ENCODE measurements at places on chromosomes 1 and 21. TPM values are rescaled to one million over a fixed set of nuclear protein-coding genes. Genes with fewer than 3 reads are reported as not detected.

The DYNLT5 gene
- total RNA-seq = not detected

The GRIK3 gene
- 0.37 TPM for total RNA-seq

DNA sequence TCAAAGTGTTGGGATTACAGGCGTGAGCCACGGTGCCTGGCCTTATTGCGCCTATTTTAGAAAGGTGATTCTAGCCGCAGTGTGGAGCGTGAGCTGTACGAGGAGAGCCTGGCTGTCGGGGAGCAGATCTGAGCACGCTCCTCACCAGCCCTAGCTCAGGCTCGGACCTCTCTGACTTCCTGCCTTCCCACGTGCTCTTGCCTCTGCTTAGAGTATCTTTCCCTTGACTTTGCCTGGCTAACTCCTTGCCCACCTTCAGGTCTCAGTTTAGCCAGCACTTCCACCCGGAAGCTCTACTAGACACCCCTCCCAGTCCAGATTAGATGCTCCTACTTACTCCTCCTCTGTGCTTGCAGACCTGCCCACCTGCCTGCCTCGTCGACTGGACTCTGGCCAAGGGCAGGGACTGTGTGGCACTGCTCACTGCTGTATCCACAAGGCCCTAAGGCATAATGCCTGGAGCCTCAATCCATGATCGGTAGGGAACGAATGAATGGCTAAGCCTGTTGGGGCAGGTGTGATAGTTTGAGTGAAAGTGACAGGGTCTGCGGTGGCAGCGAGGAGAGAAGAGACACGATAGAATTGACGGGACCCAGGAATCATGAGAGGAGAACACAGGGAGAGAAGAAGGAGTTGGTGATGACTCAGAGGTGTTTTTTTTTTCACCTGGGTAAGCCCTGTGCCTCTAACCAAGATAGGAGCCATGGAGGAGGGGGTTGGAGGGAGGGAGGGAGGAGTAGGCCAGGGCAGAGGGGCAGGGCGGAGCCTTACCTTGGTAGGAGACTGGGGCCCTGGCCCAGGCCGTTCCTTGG is 28.1 kb upstream of the WASF2 start:
- H3K4me1 ChIP-seq = peaks cover 25% of the 10 kb centered on the region
- H3K4me3 ChIP-seq = no peak overlapping the region
- no peak overlapping the region for H3K27ac ChIP-seq
- DNase-seq = no peak

DNA sequence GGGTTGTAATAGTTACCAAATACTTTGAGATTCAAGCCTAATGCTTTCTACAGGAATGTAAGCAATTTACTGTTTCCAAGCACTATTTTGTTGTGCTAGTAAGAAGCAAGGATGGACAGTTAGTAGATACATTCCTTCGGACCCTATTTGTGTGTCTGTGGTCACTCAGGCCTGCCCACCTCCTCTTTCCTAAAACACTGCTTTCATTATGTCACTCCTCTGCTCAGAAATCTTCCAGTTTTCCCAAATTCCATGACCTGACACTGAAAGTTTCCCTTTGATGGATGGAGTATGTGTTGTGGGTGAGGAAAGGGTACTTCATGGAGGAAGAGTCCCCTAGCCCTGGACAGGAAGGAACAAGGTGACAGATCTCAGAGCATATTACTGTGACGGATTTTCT is 141.1 kb downstream of the DISP1 start:
- H3K4me1 ChIP-seq = no peaks in the 10 kb centered on the region
- H3K36me3 ChIP-seq = peaks cover 5% of the 10 kb centered on the region
- H3K27me3 ChIP-seq = no peaks in the 10 kb centered on the region

DNA sequence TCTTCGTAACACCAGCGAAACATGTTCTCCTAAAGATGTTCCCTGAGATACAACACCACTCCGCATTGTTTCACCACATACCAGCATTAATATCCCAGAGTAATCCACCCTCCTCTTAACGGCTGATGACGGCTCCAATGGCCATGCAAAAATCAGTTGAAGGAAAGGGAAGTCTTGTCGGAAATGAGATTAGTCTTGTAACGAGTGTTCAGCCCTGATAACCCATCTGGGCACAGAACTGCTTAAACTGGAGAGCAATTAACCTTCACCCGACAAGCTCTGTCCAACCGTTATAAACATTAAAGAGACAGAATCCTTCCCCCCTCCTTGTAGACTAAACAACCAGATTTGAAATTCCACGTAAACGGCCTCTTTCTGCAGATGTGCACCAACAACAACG is 21.9 kb downstream of the ERG start:
- H3K27me3 ChIP-seq = peaks cover 48% of the 10 kb centered on the region
- H3K4me1 ChIP-seq = peaks cover 15% of the 10 kb centered on the region
- H3K27ac ChIP-seq = no peak overlapping the region
- H3K4me3 ChIP-seq = no peak overlapping the region

- no peaks in the 10 kb centered on the region for H3K36me3 ChIP-seq
- no peaks in the 10 kb centered on the region for H3K4me1 ChIP-seq
- H3K27me3 ChIP-seq = peaks cover 6% of the 10 kb centered on the region
- no peak overlapping the region for H3K4me3 ChIP-seq
- no peak for DNase-seq
These were observed 381.6 kb downstream of the SIPA1L2 start for GRCh38 chr1:232248276-232248820.

DNA sequence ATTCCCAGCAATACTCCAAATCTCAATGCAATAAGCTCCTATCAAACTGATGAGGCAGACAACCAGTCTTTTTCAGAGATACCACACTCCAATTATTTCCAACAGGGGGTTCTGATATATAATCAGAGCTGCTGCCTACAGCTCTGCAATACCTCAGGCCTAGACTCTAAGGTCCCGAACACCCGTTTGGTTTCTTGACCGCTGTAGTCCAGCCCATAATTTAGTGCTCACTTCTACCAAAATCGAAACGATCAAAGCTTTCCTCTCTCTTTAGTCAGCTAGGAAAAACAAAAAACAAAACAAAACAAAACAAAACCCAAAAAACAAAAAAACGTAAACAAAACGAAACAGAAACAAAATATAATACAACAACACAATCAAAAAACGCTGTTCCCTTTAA is 453.0 kb downstream of the NEGR1 start:
- no peaks in the 10 kb centered on the region for H3K4me1 ChIP-seq
- H3K36me3 ChIP-seq = no peaks in the 10 kb centered on the region
- no peak overlapping the region for H3K27ac ChIP-seq
- DNase-seq = no peak

Measured in activated B cell treated with CpG ODN at 0.5 μM for 24 hours (primary cell).